ENCODE measurements at places on chromosomes 2 and 18.

DNA sequence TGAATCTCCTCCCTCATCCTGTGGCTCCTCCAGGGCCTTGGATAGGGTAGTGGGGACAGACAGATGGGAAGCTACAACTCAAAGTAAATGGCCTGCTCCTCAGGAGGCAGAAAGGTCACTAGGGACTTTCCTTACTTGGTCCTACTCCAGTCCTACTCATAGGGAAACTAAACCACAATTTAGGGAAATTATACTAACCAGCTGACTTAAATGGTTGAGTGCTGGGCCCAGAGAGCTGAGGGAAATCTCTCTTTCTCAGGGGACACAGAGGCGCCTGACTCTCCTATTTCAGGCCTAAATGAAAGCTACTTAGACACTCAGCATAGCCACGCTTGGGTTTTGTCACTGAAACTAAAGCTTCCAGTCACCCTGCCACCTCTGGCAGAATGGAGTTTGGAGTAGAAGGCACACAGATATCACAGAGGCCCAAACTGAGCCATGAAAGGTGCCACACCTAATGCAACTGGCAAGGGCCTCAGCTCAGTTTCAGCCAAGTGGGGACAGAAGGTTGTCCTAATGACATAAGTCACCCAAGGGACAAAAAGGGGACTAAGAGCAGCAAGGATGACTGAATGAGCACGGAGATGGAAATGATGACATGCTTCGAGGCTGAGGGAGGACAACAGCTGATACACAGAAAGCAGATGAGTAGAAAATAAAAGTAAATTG, 24.0 kb downstream of the CERKL start:
- no peak for DNase-seq

GRCh38 chr2:96213379-96213778, 4.8 kb upstream of the STARD7 start:
- DNase-seq: no peak

DNA sequence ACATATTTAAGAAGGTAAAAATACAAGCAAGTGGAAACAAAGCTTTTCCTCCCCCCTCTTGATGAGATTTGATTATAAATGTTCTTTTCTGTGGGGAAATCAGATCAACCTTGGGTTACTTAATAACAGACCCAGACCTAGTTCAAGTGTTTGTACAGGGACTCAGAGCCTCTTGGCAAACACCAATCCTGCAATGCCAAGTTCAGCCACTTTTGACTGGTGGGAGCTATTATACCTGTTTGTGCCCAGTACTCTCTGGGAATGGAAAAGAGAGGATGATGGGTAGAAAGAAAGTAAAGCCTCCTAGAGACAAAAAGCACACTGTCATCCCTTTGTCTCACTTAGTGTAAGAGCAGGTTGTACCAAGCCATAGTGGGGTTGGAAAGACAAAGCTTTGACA, 63.8 kb upstream of the EPHA4 start:
- no peak for DNase-seq

GRCh38 chr2:10575609-10576280, 114.0 kb downstream of the NOL10 start:
- no peak for DNase-seq

DNA sequence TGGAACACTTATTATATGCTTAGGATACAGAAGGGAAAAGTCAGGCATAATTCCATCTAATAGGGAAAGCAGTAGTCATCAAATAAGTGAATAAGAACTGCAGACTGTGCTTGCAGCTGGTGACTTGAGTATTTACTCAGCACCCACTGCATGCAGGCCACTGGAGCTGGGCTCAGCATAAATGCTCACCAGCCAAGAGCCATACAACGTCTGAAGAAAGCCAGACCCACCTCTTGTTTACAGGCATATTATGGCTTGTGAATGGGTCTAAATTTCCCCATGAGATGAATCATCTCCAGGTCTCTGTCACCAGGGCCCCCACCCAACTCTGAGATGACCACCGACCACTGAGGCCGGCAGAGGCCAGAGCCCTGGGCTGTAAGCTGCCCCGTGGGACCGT, 123.8 kb upstream of the PKDCC start:
- no peak for DNase-seq
